Stimulated activated CD8-positive, alpha-beta memory T cell treated with anti-CD3 and anti-CD28 coated beads, Interleukin-4, amount 100 ng/mL, for 4 hours (primary cell): ENCODE measurements at places on chromosomes 2 and 18.
A peak's percentile ranks its signal among the peaks of the same experiment; 100 is the strongest.

- DNase-seq: no peak
Observed at GRCh38 chr2:130899306-130899705, 62.6 kb downstream of the ARHGEF4 start.

DNA sequence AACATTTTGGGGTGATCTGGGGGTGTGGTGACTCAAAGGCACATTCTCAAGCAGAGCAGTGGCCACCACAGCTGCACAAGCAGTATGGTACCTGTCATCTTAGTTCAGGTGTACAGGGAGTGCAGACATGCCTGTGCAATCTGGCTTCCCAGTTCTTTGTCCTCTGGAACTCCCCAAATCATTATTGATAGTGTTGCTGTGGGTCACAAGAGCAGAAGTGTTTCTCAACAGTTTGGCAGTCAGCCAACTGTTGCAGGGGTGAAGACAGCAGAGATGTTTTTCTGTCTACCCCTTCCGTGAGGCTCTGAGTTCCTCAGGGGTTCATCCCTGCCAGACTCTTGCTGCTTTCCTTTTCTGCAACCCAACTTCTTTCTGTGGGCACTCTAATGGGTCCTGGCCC, 206.5 kb upstream of the ZSWIM2 start:
- no peak for DNase-seq

DNA sequence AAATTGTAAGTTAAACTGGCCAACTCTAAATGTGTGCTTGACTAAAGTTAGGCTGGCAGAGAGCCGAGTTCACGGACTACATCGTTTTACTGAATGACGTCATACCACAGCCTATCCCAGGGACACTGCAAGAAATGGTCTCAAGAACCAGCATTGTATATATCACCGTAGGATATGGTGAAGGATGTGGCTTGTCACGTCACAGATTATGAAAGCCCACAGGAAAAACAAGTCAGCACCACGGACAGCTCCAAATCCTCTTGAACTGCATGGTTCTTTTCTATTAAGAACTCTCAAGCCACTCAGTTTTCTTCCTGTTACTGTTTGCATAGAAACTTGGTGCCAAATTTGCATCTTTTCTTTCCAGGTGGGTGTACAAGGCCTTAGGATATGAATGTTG, 85.1 kb upstream of the ACAA2 start:
- peak; percentile 6 for DNase-seq

- DNase-seq: no peak
Observed at GRCh38 chr2:103959174-103960128, 894.5 kb upstream of the POU3F3 start.

- DNase-seq: no peak
Observed at GRCh38 chr2:206260188-206261012, 14.1 kb upstream of the ZDBF2 start.

GRCh38 chr2:239351687-239352086, 49.1 kb downstream of the HDAC4 start:
- no peak for DNase-seq
